Kasumi-1 (cell line): ENCODE measurements at places on chromosomes 5 and 9.

- DNase-seq, result no peak
Observed at GRCh38 chr5:174410716-174411478, 313.5 kb upstream of the MSX2 start.

DNA sequence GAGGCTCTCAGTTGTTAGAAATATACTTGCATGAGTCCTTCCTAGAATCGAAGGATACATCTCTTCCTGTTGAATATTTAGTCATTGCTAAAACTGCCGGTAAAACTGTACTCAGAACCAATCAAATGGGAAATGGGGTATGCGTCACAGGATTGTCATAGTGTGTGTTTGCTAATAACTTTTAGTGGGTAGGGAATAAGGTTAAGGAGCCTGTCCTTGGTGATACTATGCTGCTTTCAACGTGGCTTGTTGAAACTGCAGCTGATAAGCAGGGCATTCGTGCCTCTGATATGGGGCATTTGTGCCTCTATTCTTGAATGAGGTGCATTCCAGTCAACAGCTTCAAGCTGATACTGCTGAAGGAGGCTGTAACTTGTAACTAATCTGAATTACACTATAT is 26.6 kb downstream of the HABP4 start:
- no peak for DNase-seq

DNA sequence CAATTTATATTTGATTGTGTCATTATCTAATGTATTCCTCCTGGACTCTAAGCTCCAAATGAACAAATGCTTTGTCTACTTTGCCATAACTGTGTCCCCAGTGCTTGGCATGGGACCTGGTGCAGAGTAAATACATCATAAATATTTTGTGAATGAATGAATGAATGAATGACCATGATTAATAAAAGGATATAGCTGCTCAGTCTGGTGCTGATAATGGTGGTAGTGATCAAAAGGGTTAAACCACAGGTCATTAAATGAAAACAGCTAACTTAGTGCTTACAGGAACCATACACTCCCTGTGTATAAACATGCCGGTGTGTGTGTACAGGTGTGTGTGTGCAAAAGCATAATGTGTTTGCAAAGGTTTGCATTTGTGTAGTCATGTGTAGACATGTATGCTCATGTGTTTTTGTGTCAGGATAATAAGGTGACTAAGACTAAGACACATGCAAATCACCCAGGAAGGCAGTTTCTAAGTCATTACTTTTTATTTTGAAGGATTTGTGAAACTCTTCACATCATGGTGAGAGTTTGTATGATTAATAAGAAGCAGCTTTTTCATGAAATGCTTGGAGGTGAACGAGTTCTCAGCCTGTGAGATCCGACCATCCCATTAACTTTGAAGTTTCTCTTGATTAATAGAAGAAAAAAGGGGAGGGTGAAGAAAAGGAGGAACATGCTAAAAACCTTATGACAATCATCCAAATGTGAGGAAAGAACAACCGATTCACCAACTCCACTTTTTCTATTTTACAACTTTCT is 24.6 kb downstream of the SPARC start:
- DNase-seq, result no peak

GRCh38 chr5:102229685-102230084 is 66.4 kb downstream of the SLCO4C1 start:
- DNase-seq, result peak; percentile 56

DNA sequence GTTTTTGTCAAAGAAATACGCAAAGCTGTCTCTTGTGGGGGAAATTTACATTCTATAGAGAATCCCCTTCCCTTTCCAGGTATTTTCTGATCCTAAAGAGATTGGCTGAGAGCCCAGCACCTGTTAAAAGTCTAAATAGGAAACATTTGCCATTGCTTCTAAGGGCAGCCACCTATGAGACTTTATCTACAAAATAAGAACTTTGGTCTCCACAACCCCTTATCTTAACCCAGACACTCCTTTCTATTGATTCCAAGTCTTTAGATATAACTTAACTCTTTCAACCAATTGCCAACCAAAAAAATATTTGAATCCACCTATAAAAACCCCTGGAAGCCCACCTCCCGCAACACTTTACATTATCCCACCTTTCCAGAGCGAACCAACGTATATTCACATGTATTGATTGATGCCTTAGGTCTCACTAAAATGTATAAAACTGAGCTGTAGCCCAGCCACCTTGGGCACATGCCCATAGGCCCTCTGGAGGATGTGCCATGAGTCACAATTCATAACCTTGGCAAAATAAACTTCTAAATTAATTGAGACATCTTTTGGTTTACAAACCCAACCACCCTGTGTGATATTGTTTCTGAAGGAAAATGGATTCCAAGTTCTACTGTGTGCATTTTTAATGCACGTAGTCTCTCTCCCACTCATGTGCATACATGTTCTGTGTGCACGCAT is 211.4 kb downstream of the GAS1 start:
- no peak for DNase-seq

- no peak for DNase-seq
Observed at GRCh38 chr5:180632768-180633167, 16.6 kb downstream of the FLT4 start.

DNA sequence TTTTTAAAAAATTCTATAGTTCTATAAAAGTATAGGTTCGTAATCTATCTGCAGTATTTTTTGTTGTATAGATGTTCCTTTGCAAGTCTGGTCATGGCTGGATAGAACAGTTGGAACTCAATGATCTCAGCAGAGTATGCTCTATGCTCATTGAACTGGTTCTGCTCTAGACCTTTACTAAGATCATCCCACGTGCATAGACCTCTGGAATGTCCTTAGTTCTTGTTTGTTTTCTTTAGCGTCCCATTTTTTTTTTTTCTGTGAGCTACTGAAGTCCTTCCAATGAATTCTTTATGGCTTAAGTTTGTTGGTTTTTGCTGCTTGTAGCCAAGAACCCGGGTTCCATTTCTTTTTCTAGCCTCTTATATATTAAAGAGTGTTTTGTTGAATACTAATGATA is 3.5 kb downstream of the TMEM38B start:
- no peak for DNase-seq

GRCh38 chr9:136994180-136994887 is 2.0 kb downstream of the CLIC3 start:
- DNase-seq, result no peak

GRCh38 chr5:36719282-36719681 is 112.9 kb downstream of the SLC1A3 start:
- DNase-seq, result no peak

- no peak for DNase-seq
Observed at GRCh38 chr9:81575956-81576355, 113.4 kb downstream of the TLE1 start.

GRCh38 chr9:2526071-2526828 is 95.3 kb upstream of the VLDLR start:
- no peak for DNase-seq

DNA sequence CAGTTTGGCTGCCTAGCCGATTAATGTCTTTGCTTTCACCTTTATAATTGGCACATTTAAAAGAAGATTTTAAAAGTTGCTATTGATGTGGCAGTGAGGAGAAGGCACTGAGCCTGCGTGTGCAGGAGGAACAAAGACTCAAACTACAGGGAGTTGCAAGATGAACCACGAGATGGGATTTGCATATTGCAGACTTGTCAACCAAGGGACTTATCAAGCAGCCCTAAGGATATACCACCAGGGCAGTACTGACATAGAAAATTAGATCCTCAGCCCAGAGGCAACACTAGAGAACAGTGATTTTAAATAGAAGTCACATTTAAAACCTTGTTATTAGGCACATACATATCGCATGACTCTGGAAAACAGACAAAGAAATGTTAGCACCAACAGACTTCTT is 342.6 kb downstream of the GLIS3 start:
- DNase-seq, result no peak

DNA sequence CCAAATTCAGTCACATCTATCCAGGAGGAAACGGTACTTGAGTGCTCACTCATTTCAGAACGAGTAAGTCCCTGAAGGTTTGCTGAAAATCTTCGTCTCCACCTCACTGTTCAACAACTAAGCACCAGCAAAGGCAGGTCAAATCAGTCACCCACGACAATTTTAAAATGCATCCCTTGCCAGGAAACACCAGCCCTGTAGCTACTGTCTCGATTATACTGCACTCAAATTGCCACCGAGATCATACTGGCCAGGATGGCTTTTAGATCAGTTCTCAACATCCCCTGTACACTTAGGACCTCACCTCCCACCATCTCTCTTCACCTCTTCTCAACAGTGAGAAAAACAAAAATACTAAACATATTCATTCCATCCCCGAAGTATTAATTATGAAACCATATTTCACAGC is 298.6 kb downstream of the AGTPBP1 start:
- DNase-seq, result no peak

DNA sequence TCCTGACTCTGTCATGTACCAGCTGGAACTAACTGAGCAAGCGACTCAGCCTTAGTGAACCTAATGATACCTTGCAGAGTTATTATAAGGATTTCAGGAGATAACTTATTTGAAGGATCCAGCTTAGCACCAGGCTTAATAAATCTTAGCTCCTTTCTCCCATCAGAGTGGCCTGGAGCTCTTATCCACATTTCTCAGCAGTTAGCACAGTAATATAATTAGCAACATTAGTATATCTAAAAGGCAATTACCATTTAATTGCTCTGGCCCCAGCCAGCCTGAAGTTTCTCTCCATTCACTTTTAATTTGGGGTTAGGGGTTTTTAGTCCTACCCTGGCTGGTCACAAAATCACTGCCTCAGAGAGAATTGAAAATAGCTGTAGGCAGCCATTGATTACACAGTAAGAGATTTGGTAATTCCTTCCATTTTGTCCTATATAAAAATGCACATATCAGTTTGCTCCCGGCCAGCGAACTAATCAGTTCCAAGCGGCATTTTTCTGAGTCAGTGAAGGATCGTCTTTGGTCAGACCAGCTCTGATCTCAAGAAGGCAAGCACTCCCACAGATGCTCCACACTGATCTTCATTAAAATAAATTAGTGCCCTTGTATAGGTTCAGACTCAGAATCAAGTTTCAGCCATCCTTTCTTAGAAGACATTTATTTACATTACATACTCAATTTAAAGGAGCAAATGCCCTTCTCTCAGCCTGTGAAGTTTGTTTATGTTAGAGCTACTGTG is 56.6 kb downstream of the SNCAIP start:
- DNase-seq, result no peak

GRCh38 chr5:893711-894110 is 1.0 kb downstream of the TRIP13 start:
- DNase-seq, result no peak

- no peak for DNase-seq
Observed at GRCh38 chr5:60743511-60744314, 43.7 kb upstream of the DEPDC1B start.

DNA sequence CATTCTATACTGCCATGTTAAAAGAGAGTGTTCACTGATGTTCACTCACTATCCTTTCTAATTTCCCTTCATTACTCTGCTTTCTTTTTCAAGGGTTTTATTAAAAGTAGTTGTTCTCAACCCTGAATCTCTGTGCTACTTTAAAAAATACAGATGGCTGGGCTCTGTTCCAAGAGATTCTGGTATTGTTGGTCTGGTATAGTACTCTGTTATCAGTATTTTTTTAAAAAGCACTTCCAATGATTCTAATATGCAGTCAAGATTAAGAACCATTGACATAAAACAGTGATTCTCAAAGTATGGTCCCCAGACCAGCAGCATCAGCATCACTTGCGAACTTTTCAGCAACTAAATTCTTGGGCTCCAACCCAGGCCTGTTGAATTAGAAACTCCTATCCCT is 77.0 kb upstream of the STARD4 start:
- DNase-seq, result no peak

- DNase-seq, result no peak
Observed at GRCh38 chr5:34037726-34038125, 5.3 kb downstream of the C1QTNF3 start.

DNA sequence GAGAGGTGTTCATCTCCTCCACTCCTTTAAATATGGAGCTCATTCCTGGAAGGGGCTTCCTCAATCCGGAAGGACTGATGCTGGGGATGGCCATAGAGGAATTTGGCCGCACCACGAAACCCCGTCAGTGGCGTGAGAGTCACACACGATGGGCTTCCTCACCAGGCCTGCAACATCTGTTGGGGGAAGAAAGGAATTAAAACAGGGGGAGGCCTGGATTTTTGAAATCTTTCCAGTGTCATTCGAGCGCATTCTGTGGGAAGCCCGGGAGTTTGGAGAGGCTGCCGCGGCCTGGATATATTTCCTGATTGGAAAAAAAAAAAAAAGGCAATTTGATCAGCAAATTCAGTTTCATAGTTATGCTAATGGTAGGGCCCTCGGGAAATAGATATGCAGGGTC is 76.3 kb upstream of the ORM1 start:
- DNase-seq, result no peak

GRCh38 chr5:87770016-87770570 is 357.4 kb upstream of the CCNH start:
- no peak for DNase-seq

DNA sequence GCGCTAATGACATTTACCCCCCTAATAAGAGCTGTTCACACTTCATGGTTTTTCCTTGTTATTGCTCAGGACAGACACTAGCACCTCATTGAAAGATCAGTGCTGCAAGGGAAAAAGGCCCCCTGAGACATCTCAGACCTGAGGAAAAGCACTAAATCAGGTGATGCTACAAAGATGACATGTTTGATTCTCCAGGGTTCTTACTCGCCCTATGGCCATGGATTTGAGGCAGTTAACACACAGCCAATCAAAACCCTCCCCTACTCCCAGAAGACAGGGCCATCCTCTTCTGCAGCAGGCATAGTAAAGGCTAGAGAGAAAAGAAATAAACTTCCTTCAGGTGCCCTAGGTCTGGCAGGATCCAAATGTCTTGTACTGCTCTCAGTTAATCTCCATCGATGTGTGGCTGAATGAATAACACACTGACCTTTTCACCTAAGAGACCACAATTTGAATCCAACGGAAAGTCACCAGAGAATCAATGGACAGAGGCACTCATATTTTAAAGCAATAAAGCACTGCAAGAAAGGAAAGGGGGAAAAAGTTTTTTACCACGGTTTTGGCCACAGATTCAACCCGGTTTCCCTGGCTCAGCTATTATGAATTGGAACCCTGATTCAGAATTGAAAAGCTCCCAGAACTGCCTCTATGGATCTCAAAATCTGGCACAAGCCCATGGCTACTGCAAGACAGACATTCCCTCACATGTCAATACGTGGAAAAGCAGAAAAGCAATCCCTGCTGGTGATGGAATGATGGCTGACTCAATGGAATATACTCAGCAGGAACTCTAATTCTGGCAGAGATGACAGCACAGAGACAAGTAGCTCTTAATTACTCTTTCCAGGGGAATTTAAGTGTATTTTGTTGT is 329.5 kb downstream of the BNC2 start:
- DNase-seq, result no peak
